ENCODE measurements at places on chromosomes 6 and 20.

DNA sequence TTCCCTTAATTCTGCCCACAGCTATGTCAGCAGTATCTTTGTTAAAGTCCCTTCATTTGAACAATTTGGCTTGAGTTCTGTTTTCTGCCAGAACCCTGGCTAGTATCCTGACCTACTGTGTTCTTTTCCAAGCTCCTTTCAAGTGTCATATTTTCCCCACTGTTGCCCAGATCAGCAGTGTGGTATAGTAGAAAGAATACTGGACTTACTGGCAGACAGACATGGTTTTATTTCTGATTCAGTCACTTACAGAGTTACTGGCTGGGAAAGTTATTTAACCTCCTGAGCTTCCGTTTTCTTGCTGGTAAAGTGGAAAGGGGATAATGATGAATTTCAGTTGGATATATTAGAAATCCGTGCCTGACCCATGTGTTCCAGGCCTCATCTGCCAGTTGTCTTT is 39.8 kb upstream of the RAB23 start:
- no peak for DNase-seq

- peak; percentile 56 for DNase-seq
These were observed 256.2 kb downstream of the EPHA7 start for GRCh38 chr6:93163146-93163545.

- no peak for DNase-seq
These were observed 108.7 kb downstream of the CARMIL1 start for GRCh38 chr6:25387911-25388310.

DNA sequence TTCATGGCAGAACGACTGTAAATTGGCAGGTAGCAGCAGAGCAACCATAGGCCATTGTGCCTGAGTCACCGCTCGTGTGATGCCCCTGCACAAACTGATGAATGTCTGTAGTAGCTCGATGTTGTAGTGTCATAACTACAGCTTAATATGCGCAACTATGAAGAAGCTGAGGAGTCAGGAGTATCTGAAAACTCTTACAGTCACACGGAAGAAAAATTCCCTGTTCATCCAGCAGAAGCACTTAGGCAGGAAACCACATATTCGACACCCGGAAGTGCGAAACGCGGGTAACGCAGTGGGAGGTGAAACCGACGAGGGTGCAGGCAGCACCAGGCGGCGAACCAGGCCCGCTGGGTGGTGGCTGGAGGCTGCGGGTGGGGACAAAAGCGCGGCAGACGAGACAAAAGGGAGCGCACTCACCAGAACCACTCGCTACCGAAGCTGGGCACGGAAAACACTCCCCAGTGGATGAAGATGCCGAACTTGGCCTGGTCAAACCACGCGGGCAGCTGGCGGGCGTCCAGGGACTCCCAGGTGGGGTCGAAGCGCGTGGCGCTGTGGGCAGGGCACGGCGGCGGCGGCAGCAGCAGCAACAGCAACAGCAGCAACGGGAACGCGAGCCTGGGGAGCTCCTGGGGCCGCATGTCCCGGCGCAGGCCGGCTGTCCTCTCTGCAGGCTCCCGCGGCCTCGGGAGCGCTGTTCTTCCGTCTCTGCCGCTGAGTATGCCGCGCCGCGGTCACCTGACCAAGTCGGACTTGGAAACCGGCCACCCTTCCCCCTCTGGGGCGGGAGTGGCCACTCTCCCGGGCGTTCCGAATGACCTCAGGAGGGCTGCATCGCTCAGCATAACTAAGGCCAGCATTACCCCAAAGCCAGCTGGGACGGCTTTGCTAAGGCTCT is at the start of gene FUCA2:
FUCA2 (minus strand) TSS at position 730 of the 901 bp plus-strand sequence; CDS start at position 644, 86 bp downstream.
- DNase-seq = peak; percentile 56

- no peak for DNase-seq
These were observed 130.4 kb downstream of the MOXD1 start for GRCh38 chr6:132270726-132271402.

- DNase-seq = peak; percentile 78
These were observed 255.4 kb downstream of the ATXN1 start for GRCh38 chr6:16505711-16506357.

- DNase-seq = peak; percentile 42
These were observed 29.8 kb downstream of the GFOD1 start for GRCh38 chr6:13457577-13457976.

Measured in skeletal muscle cell (primary cell).